CD4-positive, alpha-beta T cell (primary cell): ENCODE measurements at places on chromosomes 7 and 10.

- no peak for DNase-seq
These were observed 691.9 kb downstream of the INHBA start for GRCh38 chr7:41010967-41011366.

- DNase-seq, result no peak
These were observed 118.7 kb downstream of the ICA1 start for GRCh38 chr7:8143151-8143874.

DNA sequence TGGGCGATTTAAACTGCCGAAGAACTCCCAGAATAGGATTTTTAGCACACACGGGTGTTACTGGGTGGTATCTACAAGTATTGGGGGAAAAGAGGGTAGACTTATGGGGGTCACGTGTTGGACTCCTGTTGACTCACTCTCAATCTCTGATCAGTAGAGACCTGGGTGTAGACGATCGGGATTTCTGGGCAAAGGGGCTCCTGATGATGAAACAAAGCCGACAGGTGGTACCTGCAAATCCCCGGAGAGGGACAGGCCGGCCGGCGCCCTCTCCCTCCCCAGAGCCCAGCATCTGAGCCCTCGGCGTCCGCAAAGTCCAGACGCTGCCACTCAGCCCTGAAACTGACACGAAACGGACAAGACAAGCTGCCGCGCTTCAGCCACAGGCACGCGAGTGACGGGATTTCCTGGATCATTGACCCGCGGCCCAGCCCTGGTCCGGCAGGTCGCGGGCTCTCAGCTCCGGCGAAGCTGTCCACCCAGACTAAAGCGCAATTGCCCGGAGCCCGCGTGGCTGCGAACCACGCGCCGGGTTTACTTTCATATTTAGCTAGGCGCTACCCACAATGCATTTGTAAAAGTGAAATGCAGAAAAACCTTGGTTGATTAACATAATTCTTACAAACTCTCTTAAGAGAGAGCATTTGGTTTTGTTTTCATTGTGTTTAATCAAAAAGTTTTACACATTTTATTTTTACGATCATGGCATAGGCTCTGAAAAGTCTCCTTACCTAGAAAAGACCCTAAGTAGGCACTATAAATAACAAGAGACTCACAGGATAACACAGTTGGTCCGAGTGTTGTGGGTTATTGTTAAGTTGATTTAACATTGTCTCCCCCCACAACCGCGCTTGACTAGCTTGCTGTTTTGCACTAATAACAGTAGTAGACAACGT is 56.9 kb upstream of the EZH2 start:
- DNase-seq, result peak; percentile 62

DNA sequence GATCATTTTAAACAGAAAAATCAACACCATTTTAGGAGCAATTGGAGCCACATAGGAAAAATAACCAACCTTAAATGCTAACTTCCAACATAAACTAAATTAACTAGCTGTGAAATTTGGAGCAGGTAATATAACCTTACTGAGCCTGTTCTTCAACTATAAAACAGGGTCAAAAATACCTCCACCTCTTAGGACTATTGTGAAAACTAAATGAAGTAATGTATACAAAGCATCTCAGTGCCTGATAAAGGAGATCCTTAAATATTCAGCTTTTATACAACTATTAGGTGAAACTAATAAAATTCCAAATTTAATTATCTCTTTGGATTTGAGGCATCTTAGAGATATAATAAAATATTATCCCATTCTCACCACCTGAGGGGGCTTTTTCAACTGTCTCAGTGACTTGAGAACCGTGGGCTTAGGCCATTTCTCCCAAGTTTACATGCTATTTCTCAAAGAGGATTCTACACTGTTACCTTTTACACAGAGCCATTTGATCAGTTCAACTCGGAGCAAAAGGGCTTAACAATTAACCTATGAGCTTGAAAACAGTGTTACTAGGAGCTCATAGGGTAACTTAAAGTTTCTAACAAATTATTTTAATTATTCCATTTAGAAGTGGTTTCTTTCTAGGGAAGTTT is 165.0 kb upstream of the ASAH2 start:
- no peak for DNase-seq

GRCh38 chr7:18040196-18040595 is 12.6 kb upstream of the PRPS1L1 start:
- no peak for DNase-seq

- DNase-seq, result no peak
These were observed 39.8 kb downstream of the AKR1B1 start for GRCh38 chr7:134419085-134419484.

- no peak for DNase-seq
These were observed 15.6 kb upstream of the PLEKHS1 start for GRCh38 chr10:113735913-113736312.

DNA sequence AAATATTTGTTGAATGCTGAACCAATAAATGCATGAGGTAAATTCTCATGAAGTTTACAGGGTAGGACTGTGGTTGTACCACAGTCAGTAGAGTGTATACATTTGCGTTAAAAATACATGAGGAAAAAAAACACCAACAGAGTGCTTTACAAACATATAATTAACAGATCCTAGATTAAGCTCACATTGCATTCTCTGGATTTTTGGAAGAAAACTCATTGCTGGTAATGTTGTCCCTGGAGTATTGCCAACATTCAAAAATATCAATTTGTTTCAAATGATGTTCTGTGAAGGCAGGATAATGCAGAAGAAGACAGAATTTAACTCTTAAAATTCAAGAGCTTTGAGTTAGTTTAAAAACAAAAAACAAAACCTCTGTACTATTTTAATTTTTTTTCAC is 95.5 kb downstream of the MBL2 start:
- no peak for DNase-seq

GRCh38 chr7:44060948-44061644 is 4.3 kb downstream of the PGAM2 start:
- no peak for DNase-seq

- no peak for DNase-seq
These were observed 266.4 kb upstream of the TCERG1L start for GRCh38 chr10:131577786-131578471.

- DNase-seq, result no peak
These were observed 254.9 kb downstream of the TRIL start for GRCh38 chr7:28703037-28703765.

DNA sequence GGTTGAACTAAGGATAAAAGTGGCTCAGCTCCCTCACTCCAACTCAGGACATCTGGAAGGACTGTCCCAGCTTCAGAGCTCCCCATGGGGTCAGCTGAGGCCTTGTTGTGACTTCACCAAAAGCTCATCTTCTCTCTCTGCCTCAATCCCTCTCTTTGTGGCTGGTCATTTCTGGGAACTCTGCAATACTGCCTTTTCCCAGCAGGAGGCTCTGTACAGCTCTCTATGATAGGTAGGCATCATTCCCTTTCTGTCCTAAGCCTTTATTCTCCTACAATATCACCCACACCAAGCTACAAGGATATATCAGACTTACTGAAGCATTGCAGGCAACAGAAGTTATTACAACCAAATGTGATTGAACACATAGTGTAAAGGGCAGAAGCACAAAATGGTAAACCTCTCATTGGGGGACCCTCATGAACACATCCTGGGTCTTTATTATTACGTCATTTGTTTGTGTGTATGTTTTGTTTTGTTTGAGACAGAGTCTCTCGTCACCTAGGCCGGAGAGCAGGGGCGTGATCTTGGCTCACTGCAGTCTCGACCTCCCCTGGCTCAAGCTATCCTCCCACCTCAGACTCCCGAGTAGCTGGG is 36.7 kb upstream of the PRPS1L1 start:
- DNase-seq, result no peak

GRCh38 chr7:148621563-148621962 is 31.0 kb downstream of the C7orf33 start:
- no peak for DNase-seq

GRCh38 chr10:97721871-97722780 is 8.6 kb downstream of the MARVELD1 start:
- no peak for DNase-seq

GRCh38 chr7:149886018-149886415 is 12.2 kb downstream of the ATP6V0E2 start:
- DNase-seq, result no peak

DNA sequence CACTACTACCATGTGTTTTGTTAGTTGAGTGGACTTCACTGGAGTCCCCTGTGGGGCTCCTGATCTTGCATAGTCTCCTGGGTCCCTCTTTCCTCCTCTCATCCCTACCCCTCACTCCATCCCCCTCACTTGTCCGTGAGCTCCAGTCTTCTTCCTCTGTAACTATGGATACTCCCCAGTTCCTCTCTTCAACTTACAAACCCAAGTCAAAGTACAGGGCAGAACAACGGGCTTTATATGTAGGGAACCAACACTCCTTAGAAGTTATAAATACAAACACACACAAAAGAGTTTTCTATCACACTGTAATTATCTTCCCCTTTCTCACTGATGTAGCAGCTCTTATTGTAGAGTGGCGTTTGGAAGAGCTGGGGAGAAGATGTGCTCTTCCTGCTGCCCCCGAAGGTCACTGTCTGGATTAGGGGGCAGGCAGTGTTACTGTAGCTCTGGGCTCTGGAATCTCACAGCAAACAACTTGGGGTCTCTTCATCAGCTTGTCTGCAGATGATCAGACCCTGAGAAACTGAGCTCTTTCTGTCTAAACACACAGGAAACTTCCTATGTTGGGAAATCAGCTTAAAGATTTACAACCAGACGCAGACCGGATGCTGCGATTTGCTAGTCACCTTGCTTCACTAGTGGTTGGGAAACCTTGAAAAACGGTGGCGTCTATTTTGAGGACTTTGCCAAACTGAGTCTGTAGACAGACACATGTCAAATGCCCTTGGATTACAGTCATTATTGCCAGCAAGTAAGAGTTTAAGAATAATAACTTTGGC is 13.6 kb downstream of the SNX10 start:
- peak; percentile 64 for DNase-seq

DNA sequence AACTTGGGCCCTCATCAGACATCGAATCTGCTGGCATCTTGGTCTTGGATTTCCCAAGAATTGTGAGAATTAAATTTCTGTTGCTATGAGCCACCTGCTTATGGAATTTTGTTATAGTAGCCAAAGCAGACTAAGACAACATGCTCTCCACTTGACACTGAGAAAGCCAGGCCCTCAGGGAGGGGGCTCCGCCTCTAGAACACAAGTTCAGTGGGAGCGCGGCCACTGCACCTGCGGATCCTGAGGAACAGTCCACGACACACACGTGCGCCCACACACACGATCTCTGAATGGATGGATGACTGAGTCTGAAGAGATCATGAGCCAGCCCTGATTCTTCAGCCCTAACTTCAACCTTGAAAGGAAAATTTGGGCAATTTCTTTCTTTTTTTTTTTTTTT is 73.7 kb downstream of the CTBP2 start:
- DNase-seq, result no peak
